ENCODE measurements at places on chromosomes 5 and 9.

GRCh38 chr5:179142434-179143198 is 82.4 kb downstream of the ZNF354C start:
- DNase-seq, result no peak

DNA sequence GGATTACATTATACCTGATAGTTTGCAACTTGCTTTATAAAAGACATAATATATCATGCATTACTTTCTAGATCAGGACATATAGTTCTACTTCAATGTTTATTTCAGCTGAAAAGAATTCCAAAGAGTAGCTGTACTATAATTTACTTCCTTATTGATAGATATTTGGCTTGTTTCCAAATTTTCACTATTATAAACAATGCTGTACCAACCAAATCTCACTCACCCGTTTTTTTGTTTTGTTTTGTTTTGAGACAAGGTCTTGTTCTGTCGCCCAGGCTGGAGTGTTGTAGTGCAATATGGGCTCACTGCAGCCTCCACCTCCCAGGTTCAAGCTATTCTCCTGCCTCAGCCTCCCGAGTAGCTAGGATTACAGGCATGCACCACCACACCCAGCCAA is 132.7 kb downstream of the GNAQ start:
- DNase-seq, result no peak

- no peak for DNase-seq
These were observed 580.8 kb downstream of the CCDC171 start for GRCh38 chr9:16133556-16134227.

GRCh38 chr5:39369123-39369815 is 5.0 kb upstream of the C9 start:
- no peak for DNase-seq

GRCh38 chr5:39775797-39776365 is 351.1 kb upstream of the DAB2 start:
- DNase-seq, result no peak

GRCh38 chr5:111134087-111134486 is 41.9 kb downstream of the WDR36 start:
- DNase-seq, result no peak
